Articular chondrocyte of knee joint (primary cell): ENCODE measurements at places on chromosomes 12 and 14. TPM values are rescaled to one million over a fixed set of nuclear protein-coding genes. Genes with fewer than 3 reads are reported as not detected.

OTUB2 gene
- 1.3 and 2.5 TPM in 2 replicates for total RNA-seq

NEUROD4 gene
- not detected in 2 replicates for total RNA-seq

DDN gene
- 0.11 and 0.13 TPM in 2 replicates for total RNA-seq

DLK1 gene
- 0.22 and 0.39 TPM in 2 replicates for total RNA-seq

RNU6-7 gene
- not detected in 2 replicates for total RNA-seq

NTS gene
- 0.22 TPM in 1 of 2 replicates, not detected in the other for total RNA-seq

IL31 gene
- total RNA-seq: not detected in 2 replicates

GPRC5A gene
- total RNA-seq: 28.9 and 33.8 TPM in 2 replicates
